Motor neuron (in vitro differentiated cells): ENCODE measurements at places on chromosomes 5 and 9. TPM values are rescaled to one million over a fixed set of nuclear protein-coding genes. Genes with fewer than 3 reads are reported as not detected.

- ATAC-seq: no peak
Observed at GRCh38 chr5:77145666-77146065, 58.6 kb upstream of the ZBED3 start.

DNA sequence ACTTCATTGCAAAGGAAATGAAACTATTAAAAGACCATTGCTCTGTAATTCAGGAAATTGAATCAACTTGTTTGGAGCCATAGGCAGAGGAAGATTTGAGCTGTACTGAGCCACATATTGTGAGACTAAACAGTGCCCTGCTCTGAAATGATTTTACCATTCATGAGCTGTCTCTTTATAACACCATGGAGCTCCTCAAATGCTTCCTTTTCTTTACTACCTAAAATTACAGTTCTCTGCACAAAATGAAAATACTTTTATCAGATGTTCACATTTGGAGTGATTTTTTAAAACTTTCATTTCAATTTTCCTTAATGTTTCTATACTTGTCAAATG lies 97.9 kb downstream of the NLN start:
- no peak for ATAC-seq

- ATAC-seq: no peak
Observed at GRCh38 chr5:66708368-66708767, 112.2 kb downstream of the MAST4 start.

Gene PCAT7
- total RNA-seq: 0.17 TPM in 1 of 2 replicates, not detected in the other
